ENCODE measurements at places on chromosomes 4 and X.

DNA sequence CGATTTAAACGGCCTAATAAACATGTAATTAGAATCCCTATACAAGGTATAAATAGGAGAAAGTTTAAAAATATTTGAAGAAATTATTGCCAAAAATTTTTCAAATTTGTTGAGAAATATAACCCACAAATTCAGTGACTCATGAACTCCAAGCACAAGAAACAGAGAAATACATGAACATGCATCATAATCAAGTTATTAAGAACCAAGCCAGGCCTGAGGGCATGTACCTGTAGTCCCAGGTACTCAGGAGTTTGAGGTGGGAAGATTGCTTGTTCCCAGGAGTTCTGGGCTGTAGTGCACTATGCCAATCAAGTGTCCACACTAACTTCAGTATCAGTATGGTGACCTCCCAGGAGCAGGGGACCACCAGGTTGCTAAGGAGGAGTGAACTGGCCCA is 341.9 kb downstream of the CAMK2D start:
- no peak for DNase-seq

DNA sequence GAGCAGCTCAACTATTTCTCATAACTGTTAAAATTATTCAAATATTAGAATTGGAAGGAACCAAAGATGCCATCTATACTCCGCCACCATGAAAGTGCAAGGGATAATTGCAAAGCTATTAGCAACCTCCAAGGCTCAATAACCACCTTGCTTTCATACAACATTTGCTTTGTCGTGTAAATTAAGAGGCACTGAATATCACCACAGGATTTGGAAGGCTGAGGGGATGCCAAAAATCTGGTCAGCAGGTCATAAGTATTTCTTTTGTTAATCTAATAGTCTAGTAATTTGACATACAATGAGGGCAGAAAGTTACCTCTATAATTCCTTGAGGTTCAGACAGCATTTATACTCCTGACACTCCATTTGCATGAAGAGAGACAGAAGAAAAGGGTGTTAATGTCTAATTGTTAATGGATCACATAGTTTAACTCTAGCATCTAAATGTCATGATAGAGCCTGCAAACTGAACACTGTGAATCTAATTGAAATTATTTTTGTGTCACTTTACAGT is 200.9 kb upstream of the DIAPH2 start:
- DNase-seq, result no peak

DNA sequence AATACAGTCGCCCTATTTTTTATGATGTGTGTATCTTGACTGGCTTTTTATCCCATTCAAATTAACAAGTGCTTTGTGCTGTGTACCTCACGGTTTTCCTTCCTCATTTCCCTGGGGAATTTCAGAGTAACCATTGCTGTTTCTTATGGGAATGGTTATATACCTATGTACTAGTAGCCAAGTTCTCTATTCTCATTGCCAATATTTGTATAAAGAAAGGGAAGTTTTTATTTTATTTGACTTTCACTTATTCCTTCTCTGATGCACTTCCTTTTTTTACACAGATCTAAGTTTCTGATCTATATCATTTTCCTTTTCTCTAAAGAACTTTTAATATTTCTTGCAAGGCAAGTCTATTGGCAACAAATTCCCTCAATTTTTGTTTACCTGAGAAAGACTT is 181.3 kb downstream of the SOWAHB start:
- peak; percentile 8 for DNase-seq

- DNase-seq, result no peak
Observed at GRCh38 chr4:177159600-177159999, 150.1 kb upstream of the NEIL3 start.

- peak; percentile 59 for DNase-seq
Observed at GRCh38 chrX:2708592-2709188, 17.6 kb downstream of the CD99 start.

DNA sequence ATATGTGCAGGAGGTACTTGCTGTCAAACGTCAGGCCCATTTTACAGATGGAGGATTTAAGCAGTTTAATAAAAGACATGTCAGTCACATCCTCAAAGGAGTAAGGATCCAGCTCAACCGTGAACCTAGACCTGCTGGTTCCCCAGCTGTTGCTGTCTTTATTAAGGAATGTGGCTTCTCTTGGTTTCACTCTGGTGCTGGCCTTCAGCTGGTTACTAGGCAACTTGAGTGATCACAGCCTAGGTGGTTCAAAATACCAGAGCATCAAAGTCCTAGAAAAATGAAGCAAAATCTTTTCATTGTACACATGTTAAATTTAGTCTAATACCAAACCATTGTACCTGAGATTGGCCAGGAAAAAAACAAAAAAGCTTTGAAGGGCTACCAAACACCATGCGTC is 32.7 kb upstream of the GLRA2 start:
- no peak for DNase-seq

DNA sequence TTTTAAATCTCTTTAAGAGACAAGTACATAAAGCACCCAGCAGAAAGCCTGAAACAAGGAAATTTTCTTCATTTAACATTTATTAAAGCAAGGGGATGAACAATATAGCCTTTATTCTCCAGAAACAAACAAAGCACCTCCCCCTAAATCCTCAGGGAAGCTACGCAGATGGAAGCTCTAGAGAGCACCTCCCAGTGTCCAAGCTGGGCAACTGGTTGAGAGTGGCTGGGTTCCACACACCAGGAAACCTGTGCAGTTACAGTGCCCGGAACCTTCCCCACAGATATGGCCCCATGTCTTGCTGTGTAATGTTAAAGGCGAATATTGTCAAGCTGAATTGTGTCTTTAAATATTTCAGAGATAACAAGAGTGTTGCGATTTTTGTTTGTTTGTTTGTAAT is 8.9 kb upstream of the TRIML1 start:
- DNase-seq, result no peak

DNA sequence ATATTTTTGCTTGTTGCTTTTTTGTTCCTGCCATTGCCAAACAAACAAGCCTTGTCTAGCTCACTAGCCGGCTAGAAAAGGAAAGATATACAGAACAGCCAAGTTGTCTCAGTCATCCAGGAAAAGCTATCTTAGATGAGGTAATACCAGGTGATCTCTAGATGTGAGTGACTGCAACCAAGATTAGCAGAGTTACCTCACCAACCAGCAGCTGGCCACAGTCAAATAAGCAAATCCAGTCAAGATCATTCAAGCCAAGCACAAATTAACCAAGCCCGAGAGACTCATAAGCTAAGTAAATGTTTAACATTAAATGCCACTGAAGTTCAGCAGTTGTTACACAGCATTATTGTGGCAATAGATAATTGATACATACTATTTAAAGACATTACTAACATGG is 108.6 kb downstream of the CENPC start:
- DNase-seq, result no peak

- DNase-seq, result no peak
Observed at GRCh38 chr4:129248621-129249020, 152.7 kb downstream of the C4orf33 start.

DNA sequence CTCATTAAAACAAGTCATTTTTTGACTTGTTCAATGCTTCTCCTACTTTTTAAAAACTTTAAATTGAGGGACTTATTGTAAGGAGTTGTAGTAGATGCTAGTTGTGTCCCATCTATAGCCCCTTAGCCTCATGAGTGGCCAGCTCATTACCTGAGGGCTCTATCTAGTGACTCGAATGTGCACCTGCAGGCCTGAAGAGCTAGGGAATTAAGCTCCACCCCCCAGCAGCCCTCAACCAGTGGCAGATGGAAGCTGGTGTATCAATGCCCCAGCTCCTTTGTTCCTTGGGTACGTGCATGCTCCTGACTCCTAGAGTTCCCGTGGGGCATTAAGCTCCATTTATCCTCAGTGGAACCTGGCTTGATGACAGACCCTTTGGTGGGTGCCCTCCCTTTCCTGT is 146.7 kb upstream of the FAM9B start:
- DNase-seq, result no peak

DNA sequence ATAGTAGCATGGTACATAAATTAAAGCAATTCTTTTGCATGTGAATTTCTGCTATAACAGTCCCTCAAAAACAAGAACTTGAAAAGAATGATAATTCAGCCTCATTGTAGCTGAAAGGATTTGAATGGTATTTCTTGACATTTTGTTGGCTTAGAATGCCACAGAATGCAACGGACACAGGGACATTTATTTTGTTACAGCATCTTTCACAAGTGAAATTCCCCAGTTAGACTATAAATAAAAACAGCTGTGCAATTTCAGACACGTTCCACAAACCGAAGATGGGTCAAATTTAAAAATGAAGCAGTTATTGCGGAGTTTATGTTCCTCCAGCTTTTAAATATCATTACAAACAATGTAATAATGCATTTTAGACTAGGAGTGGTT is 82.8 kb upstream of the AMELX start:
- DNase-seq, result no peak

GRCh38 chrX:22206781-22207180 is 65.9 kb upstream of the CBLL2 start:
- no peak for DNase-seq

GRCh38 chrX:53441531-53442321 is 7.6 kb upstream of the HSD17B10 start:
- peak; percentile 87 for DNase-seq

DNA sequence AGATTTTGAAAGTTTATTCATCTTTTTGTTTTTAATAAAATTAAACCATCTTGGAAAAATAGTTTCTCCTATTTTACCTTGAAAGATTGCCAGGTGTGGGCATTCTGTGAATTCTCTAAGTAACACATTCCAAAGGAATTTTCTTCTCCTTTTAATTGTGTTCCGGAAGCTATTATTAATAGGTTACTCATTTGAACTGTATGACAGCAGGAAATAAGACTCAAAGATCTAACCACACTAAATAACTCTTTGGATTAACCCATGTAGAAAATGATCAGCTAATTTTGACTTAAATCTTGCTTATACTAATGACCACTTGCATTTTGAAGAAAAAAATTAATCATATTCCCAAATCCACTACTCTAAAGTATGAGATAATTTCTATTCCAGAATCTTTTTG is 17.6 kb upstream of the CCNI start:
- DNase-seq, result no peak

GRCh38 chr4:159150821-159151390 is 48.0 kb downstream of the RAPGEF2 start:
- DNase-seq, result peak; percentile 94
